Ovary (tissue), 10 donors: ENCODE measurements at places on chromosomes 12 and 14. TPM values are rescaled to one million over a fixed set of nuclear protein-coding genes. Genes with fewer than 3 reads are reported as not detected.

DNA sequence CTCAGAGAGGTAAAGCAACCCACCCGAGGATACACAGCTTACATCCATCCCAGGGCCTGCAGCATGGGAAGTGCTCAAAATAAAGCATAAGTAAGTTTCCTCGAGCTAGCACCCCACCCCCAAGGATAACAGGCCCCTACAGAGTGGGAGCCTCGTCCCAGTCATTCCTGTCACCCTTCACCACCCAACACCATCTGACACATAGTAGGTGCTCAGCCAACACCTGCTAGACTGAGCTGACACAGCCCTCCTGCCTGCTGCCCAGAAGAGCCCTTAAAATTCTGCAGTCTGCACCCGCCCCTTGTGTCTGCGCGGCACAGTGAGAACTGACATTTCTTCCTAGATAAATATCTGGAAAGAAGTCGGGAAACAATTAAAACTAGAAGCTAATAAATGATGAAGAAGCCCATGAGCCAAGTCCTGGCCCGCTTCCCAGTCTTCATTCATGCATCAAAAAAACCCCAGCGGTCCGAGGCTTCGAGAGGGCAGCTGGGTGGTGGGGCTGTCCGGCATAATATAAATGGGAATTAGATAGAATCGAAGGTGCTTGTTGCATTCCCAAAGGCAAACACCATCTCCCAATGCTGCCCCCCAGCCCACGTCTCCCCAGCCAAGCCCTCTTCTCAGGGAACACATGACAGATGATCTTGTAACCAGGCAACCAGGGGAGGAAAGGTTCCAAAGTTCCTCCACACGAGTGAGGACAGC is 76.2 kb downstream of the BCL11B start:
- H3K4me3 ChIP-seq: no peak overlapping the region
- no peak for DNase-seq
- H3K36me3 ChIP-seq: no peaks in the 10 kb centered on the region
- no peaks in the 10 kb centered on the region for H3K27me3 ChIP-seq

GRCh38 chr12:112645586-112645985 is 146.0 kb upstream of the RPH3A start:
- no peak for DNase-seq
- no peak overlapping the region for H3K4me3 ChIP-seq
- H3K4me1 ChIP-seq: no peaks in the 10 kb centered on the region
- no peaks in the 10 kb centered on the region for H3K27me3 ChIP-seq
- H3K36me3 ChIP-seq: no peaks in the 10 kb centered on the region

DNA sequence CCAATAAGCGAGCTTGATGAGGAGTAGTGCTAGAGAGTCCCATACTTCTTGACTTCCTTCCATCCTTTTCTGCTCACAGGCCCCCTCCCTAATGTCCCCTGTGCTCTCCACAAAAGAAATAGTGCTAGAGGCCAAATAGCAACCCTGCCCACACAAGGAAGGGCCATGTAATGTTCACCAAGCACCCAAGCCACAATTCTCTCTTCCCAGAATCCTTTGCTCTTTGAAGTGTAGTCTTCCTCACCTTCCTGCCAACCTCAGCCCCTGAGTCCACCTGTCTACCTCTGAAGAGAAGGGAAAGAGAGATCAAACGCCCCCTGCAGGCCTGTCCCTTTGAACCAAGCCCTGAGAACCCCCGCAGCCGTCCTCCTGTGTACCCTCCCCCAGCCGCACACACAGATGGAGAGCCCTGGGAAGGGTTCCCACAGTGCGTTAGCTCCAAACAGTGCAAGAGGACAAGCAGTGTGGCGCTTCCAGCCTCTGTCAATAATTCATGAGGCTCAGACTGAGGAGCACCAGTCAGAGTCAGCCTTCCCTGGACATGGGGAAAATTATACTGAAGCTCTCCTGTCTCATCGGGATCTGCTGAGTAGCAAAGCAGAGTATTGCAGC is 1.9 kb upstream of the DHRS4 start:
- no peaks in the 10 kb centered on the region for H3K36me3 ChIP-seq
- no peak for DNase-seq
- no peak overlapping the region for H3K4me3 ChIP-seq
- H3K4me1 ChIP-seq: peaks cover 7% of the 10 kb centered on the region
- H3K27ac ChIP-seq: no peak overlapping the region

GRCh38 chr14:68684466-68685418 is 108.1 kb downstream of the ZFP36L1 start:
- no peaks in the 10 kb centered on the region for H3K36me3 ChIP-seq
- H3K4me3 ChIP-seq: no peak overlapping the region
- H3K4me1 ChIP-seq: peaks cover 37% of the 10 kb centered on the region
- peak overlapping the region; percentile 52 for H3K27ac ChIP-seq

GRCh38 chr14:22900081-22900799 is 17.2 kb downstream of the REM2 start:
- H3K36me3 ChIP-seq: no peaks in the 10 kb centered on the region
- H3K4me3 ChIP-seq: no peak overlapping the region
- H3K27ac ChIP-seq: no peak overlapping the region
- H3K4me1 ChIP-seq: peaks cover 1% of the 10 kb centered on the region
- H3K27me3 ChIP-seq: no peaks in the 10 kb centered on the region

- H3K27me3 ChIP-seq: no peaks in the 10 kb centered on the region
- H3K27ac ChIP-seq: no peak overlapping the region
- no peaks in the 10 kb centered on the region for H3K36me3 ChIP-seq
- DNase-seq: no peak
- H3K4me3 ChIP-seq: no peak overlapping the region
These were observed 23.1 kb downstream of the VASH1 start for GRCh38 chr14:76784266-76784874.

GRCh38 chr12:100216337-100216736 is 15.7 kb downstream of the ACTR6 start:
- DNase-seq: no peak
- H3K27me3 ChIP-seq: no peaks in the 10 kb centered on the region
- H3K27ac ChIP-seq: no peak overlapping the region
- no peaks in the 10 kb centered on the region for H3K4me1 ChIP-seq

GRCh38 chr12:66860752-66861750 is 182.2 kb upstream of the GRIP1 start:
- DNase-seq: peak; percentile 20
- H3K27ac ChIP-seq: no peak overlapping the region
- no peak overlapping the region for H3K4me3 ChIP-seq
- no peaks in the 10 kb centered on the region for H3K36me3 ChIP-seq
- no peaks in the 10 kb centered on the region for H3K4me1 ChIP-seq

DNA sequence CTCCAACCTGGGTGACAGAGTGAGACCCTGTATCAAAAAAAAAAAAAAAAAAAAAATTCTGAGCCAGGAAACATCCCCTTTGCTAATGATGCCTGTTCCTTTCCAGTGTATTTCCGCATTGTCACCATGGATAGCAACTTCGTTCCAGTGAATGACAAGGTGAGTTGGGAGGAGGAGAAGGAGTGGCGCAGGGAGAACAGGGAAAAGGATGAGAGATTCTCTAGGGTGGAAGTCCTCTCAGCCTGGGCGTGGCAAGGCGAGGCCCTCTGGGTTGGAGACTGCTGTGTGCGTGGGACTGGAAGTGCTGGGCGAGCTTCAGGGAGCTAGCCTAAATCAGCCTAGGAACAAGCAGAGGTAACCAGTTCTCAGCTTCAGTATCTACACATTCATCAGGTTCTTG is 7.2 kb downstream of the A2ML1 start:
- H3K27me3 ChIP-seq: no peaks in the 10 kb centered on the region
- no peak for DNase-seq
- no peak overlapping the region for H3K27ac ChIP-seq
- no peaks in the 10 kb centered on the region for H3K36me3 ChIP-seq
- no peaks in the 10 kb centered on the region for H3K4me1 ChIP-seq

- H3K27ac ChIP-seq: no peak overlapping the region
- H3K4me3 ChIP-seq: no peak overlapping the region
- no peaks in the 10 kb centered on the region for H3K27me3 ChIP-seq
- H3K4me1 ChIP-seq: no peaks in the 10 kb centered on the region
These were observed 297.0 kb downstream of the FUT8 start for GRCh38 chr14:65709576-65709975.

GRCh38 chr12:56115329-56115728 is 1.1 kb upstream of the RPL41 start:
- no peaks in the 10 kb centered on the region for H3K36me3 ChIP-seq
- peak overlapping the region; percentile 77 for H3K4me3 ChIP-seq
- peak overlapping the region; percentile 92 for H3K27ac ChIP-seq

- no peaks in the 10 kb centered on the region for H3K36me3 ChIP-seq
- no peaks in the 10 kb centered on the region for H3K27me3 ChIP-seq
- peaks cover 7% of the 10 kb centered on the region for H3K4me1 ChIP-seq
- no peak overlapping the region for H3K4me3 ChIP-seq
- peak overlapping the region; percentile 42 for H3K27ac ChIP-seq
These were observed 191.1 kb downstream of the TMX1 start for GRCh38 chr14:51431033-51431709.

DNA sequence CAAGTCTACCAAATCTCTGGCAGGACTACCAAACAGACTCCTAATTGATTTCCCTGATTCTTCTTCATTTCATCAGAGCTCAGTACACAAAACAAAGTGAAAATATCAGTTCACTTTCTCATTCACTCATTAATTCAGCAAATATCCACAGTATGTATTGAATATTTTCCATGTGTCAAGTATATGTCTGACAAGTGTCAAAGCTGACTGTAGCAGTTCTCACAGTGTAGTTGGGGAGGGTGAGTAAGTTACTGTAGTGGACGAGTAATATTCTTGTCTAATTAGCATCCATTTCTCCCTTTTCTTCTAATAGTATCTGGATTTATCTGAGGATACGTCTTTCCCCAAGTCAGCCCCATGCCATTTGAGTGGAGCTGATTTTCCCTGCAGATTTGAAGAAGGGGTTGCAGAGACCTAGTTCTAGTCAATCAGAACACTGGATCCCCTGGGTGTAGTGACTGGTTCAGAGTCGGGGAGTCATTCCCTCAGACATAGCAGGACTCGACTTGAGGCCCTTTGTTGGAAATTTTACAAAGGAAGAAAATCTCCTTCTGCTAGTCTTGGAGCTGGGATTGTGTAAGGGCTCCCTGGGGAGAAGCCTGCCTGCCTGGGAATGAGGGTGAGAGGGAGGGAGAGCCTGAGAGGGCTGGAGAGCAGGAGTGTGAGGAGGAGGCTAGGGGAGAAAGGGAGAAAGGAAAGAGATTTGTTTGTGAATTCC is 51.4 kb downstream of the GRIP1 start:
- H3K4me3 ChIP-seq: no peak overlapping the region
- no peaks in the 10 kb centered on the region for H3K36me3 ChIP-seq
- H3K27me3 ChIP-seq: no peaks in the 10 kb centered on the region
- H3K4me1 ChIP-seq: no peaks in the 10 kb centered on the region
- no peak for DNase-seq

GRCh38 chr14:102185360-102185759 is 45.7 kb downstream of the WDR20 start:
- H3K27ac ChIP-seq: no peak overlapping the region
- peaks cover 12% of the 10 kb centered on the region for H3K4me1 ChIP-seq
- no peak for DNase-seq
- no peaks in the 10 kb centered on the region for H3K36me3 ChIP-seq
- no peak overlapping the region for H3K4me3 ChIP-seq

DNA sequence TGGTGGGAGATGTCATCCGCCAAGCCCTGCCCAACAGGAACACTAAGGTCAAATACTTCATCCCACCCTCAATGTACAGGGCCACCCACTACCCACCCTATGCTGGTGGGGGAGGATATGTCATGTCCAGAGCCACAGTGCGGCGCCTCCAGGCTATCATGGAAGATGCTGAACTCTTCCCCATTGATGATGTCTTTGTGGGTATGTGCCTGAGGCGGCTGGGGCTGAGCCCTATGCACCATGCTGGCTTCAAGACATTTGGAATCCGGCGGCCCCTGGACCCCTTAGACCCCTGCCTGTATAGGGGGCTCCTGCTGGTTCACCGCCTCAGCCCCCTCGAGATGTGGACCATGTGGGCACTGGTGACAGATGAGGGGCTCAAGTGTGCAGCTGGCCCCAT is 3.5 kb downstream of the B3GNT4 start:
- peaks cover 2% of the 10 kb centered on the region for H3K4me1 ChIP-seq
- H3K36me3 ChIP-seq: no peaks in the 10 kb centered on the region
- no peak overlapping the region for H3K4me3 ChIP-seq
- DNase-seq: no peak
- peaks cover 10% of the 10 kb centered on the region for H3K27me3 ChIP-seq

DNA sequence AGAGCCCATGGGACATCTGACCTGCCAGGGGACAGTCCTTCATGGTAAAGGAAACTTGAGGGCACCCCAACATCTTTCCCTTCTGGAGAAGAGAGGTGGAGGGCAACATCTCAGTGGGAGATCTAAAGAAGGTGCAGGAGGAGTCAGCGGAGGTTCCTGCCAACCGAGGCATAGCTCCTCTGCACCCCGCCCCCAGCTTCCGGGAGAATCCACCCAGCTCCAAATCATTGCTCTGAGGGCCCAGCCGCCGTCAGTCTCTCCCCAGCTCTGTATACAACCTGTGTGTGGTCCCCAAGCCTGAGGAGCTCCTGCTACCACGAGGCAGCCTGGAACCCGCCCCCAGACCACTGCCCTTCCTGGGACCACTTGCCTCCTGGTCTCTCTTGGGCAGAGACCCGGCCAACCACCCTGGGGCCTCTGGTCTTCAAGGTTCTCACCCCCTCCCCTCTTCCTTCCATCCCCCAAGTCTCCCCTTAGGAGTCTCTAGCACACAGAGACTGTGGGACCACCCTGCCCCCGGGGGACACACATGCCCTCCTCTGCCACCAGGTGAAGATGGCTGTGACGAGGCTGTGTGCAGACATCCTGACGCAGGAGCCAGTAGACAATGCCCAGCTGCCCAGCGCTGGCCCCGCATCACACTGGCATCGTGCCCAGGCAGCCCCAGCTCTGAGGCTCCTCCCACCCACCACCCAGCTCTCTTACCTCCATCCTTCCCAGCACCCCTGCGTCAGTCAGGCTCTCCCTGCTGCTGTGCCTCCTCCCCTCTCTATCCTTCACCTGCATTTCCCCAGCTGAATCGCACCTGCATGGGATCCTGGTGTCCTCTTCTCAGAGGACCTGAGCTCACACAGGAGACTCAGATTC is 13.0 kb upstream of the NUDT14 start:
- H3K27ac ChIP-seq: no peak overlapping the region
- no peaks in the 10 kb centered on the region for H3K36me3 ChIP-seq
- H3K27me3 ChIP-seq: no peaks in the 10 kb centered on the region

DNA sequence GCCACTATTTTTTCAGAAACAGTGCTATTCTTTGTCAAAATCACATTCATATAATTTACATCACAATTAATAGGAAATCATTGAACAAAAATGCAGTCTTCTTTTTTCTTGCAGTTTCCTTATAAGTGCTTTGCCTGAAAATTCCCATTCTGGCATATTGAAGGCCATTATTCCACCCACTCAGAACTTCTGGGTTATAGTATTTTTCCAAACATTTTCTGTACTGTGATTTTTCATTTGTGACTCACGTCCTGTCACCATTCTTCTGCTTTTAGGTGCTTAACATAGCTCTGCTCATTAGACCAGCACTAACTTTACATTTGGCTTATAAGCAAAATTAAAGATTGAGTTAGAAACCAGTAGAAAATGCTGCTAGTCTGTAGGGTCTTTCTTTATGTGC is 241.0 kb upstream of the NPAS3 start:
- no peaks in the 10 kb centered on the region for H3K36me3 ChIP-seq
- H3K4me1 ChIP-seq: peaks cover 4% of the 10 kb centered on the region
- no peaks in the 10 kb centered on the region for H3K27me3 ChIP-seq
- H3K27ac ChIP-seq: no peak overlapping the region
- DNase-seq: no peak
- H3K4me3 ChIP-seq: no peak overlapping the region

- DNase-seq: no peak
- no peaks in the 10 kb centered on the region for H3K27me3 ChIP-seq
- H3K4me3 ChIP-seq: no peak overlapping the region
- H3K4me1 ChIP-seq: no peaks in the 10 kb centered on the region
These were observed 353.2 kb downstream of the BCAT1 start for GRCh38 chr12:24595652-24596235.

The NINJ2 gene
- total RNA-seq: 0.48 TPM

The INSM2 gene
- total RNA-seq: not detected

The DYNLL1 gene
- total RNA-seq: 289 TPM

The TAS2R13 gene
- total RNA-seq: 1.9 TPM

The PLA2G1B gene
- total RNA-seq: 2.0 TPM

The DUSP6 gene
- 10.8 TPM for total RNA-seq

The MORN3 gene
- 0.25 TPM for total RNA-seq

The GPR68 gene
- 0.57 TPM for total RNA-seq
